Ovary (tissue), 10 donors: ENCODE measurements at places on chromosomes 12 and 14.

- DNase-seq: no peak
These were observed 222.7 kb downstream of the PELI2 start for GRCh38 chr14:56340932-56341331.

DNA sequence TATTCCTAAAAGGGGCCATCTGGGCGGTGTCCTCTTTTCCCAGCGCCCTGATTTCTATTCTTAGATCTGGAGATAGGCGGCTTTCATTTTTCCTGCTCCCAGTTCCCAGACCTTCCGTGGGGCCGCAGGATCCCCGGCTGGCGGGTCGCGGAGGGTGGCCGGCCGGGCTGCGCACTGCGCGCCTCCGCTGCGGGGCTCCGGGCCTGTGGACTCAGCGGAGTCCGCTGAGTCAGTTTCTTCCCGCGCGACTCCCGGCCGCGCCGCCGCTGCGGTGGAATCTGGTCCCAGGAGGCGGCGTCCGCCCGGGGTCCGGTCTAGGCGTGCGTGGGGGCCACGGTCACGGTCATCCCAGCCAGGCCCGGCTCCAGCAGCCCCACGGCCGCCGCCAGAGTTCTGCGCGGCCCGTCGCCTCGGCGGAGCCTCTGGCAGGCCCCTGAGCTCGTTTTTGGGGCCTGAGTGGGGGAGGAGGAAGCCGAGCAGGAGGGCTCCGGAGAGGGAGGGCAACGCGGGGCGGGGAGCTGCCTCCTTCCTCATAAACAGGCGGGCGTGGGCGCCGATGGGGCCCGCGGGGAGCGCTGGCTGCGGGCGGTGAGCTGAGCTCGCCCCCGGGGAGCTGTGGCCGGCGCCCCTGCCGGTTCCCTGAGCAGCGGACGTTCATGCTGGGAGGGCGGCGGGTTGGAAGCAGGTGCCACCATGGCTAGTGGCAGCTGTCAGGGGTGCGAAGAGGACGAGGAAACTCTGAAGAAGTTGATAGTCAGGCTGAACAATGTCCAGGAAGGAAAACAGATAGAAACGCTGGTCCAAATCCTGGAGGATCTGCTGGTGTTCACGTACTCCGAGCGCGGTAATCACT, at the start of gene LRRK2:
TSS of gene LRRK2 (plus strand) at position 559 of the 853 bp plus-strand sequence. CDS start at position 694, 135 bp downstream.
- peak; percentile 83 for DNase-seq

GRCh38 chr12:22658214-22658613, 33.2 kb downstream of the ETNK1 start:
- no peak for DNase-seq

- DNase-seq: no peak
These were observed 36.2 kb upstream of the ETNK1 start for GRCh38 chr12:22588817-22589216.

DNA sequence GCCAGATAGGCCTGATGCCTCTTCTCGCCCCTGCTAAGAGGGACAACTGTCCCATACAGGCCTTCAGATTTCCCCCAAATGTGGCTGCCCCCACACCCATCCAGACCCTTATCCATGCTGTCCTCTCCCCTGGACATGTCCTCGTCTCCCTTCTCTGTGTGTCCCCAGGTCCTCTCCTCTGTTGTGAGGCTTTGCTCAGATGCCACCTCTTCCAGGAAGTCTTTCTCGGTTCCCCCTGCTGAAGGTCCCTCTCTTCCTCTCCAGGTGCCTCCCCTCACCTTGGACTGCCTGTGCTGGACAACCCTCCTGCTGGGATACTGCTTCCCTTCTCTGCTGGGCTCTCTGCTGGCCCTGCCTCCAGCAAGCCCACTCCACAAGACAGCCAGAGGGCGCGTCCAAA, 33.7 kb downstream of the BEGAIN start:
- no peak for DNase-seq

- no peak for DNase-seq
These were observed 271.1 kb downstream of the RERGL start for GRCh38 chr12:17818931-17819330.

- no peak for DNase-seq
These were observed 349.7 kb downstream of the NRXN3 start for GRCh38 chr14:78519863-78520262.

- no peak for DNase-seq
These were observed 117.3 kb upstream of the NAP1L1 start for GRCh38 chr12:76201758-76202157.

DNA sequence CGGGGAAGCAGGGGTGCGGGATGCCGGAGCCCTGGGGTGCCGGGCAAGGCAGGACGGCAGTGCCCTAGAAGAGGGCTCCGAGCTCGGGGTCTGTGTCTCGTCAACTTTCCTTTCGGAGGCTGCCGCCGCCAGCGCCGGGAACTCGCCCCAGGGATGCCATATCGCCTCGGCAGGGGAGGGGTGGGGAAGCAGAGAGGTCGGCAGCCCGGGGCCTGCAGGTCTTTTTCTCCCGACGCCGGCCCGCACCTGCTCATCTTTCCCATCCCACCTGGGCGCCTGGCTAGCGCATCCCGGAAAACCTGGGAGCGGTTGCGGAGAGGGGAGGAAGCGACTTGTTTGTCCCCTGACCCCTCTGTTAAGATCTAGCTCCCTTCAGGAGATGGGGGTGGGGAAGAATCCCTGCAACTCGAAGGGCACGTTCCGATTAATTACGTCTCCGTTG, 547 bp downstream of the CNTN1 start:
- DNase-seq: no peak

DNA sequence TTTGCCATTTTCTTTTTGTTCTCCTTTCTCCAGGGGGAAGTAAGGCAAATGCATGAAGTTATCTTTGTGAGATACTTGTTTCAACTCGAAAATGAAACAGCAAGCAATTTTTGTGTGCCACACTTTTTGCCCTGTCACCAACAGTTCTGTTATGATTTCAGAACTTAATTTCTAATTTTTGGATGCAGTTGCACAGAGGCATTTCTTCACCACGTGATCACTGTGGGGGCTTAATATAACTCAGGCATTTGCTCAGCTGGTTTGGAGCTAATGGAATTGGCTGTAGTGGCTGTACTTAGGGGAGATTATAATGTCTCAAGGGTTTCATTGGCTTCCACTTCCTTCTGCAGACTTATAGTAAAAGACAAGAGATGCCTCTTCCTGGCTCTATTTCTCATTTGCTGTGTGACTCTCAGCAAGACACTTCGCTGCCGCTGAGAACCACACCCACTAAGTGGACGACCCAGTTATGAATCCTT, 452.4 kb downstream of the RAD51B start:
- no peak for DNase-seq

DNA sequence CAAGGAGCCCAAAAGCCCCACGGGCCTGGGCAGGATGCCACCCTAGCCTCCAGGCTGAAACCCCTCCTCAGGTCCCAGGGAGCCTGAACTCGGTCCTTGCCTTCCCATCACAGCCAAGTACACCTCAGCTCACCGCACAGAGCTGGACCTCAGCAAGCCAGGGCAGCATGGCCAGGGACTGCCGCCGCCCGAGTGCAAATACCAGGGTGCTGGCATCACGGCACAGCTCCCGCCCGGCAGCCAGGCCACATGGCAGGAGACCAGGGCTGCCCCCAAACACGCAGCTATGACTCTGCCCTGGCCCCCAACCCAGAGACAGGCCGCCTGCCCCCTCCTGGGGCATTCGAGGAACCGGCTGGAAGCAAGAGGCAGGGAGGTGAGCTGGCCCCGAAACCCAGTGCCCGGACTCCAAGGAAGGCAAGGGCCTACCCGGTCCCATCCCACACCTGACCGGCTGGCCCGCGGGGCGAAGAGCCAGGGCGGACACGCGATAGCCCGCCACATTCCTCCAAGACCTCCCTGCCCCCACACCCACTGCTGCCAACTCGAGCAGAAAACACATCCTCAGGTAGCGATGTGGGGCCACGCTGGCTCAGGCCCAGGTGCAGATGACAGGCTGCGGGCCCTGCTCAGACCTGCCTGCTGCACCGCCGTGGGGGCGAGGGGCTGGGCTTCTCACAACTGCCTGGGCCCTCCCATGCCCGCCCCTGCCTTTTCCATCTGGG, 2.7 kb downstream of the JAG2 start:
- DNase-seq: no peak

- DNase-seq: no peak
These were observed 772 bp downstream of the SCARB1 start for GRCh38 chr12:124862768-124863415.

DNA sequence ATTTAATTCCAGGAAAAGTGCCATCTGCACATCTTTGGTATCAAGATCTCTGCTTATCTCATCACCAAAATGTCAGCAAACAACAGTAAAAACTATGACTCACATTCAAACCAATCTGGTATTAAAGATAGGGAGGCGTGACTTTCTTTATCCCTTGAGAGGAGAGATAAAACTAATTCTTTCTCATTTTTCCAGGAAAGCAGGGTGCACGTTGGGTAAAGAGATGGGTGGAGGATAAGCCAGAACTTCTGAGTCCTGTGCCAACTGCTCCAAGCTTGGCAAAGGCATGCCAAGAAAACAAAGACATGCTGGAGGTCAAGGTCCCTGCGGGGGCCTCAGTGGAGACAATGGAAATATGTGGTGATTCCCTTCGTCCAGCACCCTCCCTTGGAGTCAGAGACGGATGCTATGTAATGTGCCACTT, 225.8 kb upstream of the PLXNC1 start:
- no peak for DNase-seq

- no peak for DNase-seq
These were observed 186.9 kb upstream of the BTG1 start for GRCh38 chr12:92332552-92332951.

GRCh38 chr12:112183141-112184021, 58.0 kb downstream of the TRAFD1 start:
- DNase-seq: no peak

- peak; percentile 61 for DNase-seq
These were observed 10.2 kb upstream of the BHLHE41 start for GRCh38 chr12:26135010-26135420.

DNA sequence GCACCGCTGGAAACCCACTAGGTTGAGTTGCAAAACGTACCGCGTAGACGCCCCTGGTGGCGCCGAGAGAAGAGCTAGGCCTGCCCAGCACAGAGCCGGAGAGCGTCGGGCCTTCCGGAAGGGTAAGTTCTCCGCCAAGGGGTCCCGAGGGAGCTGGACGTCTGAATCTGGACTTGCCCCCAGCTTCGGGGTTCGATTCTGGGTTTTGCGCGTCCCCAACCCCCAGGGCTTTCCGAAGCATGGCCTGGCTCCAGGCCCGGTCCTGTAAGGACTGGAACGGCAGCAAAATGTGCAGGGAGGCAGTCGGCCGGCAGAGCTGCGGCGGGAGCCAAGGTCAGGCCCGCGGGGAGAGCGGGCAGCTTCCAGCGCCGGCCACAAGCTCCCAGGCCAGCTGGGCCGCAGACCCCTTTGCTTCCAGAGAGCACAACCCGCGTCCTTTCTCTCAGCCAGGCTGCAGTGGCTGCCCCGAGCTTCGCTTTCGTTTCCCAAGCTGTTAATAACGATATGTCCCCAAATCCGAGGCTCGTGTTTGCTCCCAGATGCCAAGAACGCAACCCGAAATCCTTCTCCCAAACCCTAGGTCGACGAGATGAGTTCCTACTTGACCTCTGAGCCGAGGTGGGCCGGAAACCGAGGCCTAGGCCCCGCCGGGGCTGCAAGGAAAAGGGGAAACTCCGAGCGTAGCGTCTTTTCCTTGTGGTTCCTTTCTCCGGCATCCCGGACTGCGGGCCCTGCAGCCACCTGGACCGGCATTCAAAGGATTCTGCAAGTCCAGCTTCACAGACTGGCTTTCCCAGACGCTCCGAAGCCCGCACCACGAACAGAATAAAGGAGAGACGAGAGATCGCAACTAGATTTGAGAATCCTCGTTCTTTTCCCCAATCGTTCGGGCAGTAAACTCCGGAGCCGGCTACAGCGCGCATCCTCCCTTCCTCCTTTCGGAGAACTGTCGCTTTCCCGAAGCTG, 3.2 kb upstream of the TBX5 start:
- no peak for DNase-seq

GRCh38 chr14:38791862-38792261, 311.2 kb downstream of the SEC23A start:
- DNase-seq: no peak

GRCh38 chr12:45309836-45310626, 94.1 kb downstream of the ANO6 start:
- DNase-seq: no peak

DNA sequence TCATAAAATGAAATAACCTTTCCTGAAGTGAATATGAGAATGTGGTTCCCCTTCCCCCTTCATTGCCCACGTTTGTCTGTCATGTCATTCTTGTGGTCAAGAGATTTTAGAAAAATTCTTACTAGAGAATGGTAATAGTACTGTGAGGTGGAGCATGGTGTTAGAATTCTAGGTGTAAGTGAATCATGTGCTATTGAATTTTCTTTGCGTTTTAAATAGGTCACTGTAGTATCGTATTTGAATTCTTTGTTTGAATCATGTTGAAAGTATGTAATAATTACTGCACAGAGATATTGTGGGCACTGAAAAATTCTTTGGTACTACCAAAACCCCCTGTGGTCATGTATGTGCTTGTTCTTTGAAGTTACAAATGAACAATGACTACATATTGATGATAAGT, 49.9 kb downstream of the FUT8 start:
- no peak for DNase-seq

- no peak for DNase-seq
These were observed 180.3 kb downstream of the HELB start for GRCh38 chr12:66482351-66483203.

- no peak for DNase-seq
These were observed 12.1 kb downstream of the CSRP2 start for GRCh38 chr12:76866726-76867125.

DNA sequence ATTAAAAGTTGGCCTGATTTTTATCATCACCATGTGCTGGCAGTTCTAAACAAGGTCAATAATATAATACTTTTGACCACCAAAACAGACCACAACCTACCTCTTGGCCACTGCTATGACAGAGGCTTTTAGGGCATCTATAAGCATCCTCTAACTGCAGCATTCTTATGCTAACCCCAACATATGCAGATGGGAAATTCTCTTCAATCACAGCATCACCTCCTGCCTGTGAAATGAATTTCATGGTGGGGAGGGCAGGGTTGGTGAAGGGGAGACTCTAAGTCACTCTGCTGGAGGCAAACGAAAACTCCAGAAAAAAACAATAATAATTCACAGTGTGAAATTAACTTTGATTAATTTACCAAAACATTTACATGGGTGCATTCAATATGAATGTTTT, 78.8 kb upstream of the FAR2 start:
- DNase-seq: no peak

DNA sequence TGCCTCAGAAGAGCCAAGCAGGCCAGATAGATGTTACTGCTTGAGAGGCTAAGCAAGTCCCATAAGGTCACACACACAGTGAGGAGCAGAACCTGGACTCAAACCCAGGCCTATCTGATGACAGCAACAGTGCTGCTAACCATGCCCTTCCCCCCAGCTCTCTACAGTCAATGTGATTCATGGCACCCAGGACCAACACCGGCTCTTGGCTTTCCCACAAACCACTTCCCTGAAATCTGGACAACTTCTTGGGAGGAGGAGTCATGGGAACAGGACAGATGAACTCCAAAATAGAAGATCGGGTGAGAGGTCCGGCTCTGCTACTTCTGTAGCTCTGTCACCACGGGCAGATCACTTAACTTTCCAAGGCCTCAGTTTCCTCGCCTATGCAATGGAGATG, 716 bp upstream of the PTGDR start:
- DNase-seq: no peak
